ENCODE measurements at places on chromosomes 3 and 15. TPM values are rescaled to one million over a fixed set of nuclear protein-coding genes. Genes with fewer than 3 reads are reported as not detected.

DNA sequence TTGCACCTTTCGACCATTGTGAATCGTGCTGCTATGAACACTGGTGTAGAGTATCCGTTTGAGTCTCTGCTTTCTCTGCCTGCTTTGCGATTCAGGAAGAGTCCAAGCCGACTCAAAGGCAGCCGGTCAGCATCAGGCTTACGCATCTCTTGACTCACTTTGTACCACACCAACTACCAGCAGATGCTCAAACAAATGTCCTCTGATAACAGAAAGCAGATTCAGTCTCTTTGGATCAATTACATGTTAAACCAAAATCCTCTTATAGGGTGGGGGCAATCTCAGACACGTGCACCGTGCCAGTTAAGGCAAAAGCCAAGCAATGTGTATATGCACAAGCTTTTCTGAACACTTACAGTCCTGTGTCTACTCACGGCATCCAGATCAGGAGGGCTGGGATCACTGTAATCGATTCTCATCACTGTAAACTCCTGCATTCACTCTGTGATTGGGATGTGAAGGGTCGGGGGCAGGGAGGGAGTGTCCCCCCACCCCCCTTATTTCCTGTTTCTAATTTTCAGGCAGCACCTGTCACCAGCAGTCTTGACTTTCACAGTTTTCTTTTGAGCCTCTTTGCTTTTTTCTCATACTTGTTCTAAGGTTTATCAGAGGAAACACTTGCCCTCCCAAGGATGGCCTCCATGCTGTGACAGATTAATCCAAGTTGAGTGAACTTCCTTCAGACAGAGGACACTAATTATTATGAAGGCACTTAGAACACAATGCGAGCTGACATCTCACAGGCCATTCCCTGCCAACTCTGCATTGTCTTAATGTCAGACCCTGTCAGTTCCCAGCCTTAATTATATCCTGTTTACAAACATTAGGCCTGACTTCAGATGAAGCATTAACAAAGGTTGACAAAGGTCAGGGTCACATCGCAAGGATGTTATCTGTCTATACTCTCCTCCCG, 153.5 kb downstream of the MECOM start:
- DNase-seq: no peak
- no peak overlapping the region for H3K27ac ChIP-seq
- no peaks in the 10 kb centered on the region for H3K4me1 ChIP-seq
- H3K27me3 ChIP-seq: no peaks in the 10 kb centered on the region
- no peak overlapping the region for H3K4me3 ChIP-seq
- no peaks in the 10 kb centered on the region for H3K36me3 ChIP-seq

The GOLGA6L24 gene
- total RNA-seq: not detected

GRCh38 chr3:18483226-18483625, 58.1 kb upstream of the SATB1 start:
- no peaks in the 10 kb centered on the region for H3K36me3 ChIP-seq
- no peak for DNase-seq
- no peak overlapping the region for H3K4me3 ChIP-seq
- no peaks in the 10 kb centered on the region for H3K27me3 ChIP-seq
- no peak overlapping the region for H3K27ac ChIP-seq
- H3K4me1 ChIP-seq: peaks cover 8% of the 10 kb centered on the region

The FSD2 gene
- total RNA-seq: not detected

GRCh38 chr3:115644391-115644790, 21.1 kb downstream of the GAP43 start:
- no peak overlapping the region for H3K27ac ChIP-seq
- H3K27me3 ChIP-seq: peaks cover 15% of the 10 kb centered on the region
- no peak for DNase-seq
- no peaks in the 10 kb centered on the region for H3K36me3 ChIP-seq
- no peaks in the 10 kb centered on the region for H3K4me1 ChIP-seq

DNA sequence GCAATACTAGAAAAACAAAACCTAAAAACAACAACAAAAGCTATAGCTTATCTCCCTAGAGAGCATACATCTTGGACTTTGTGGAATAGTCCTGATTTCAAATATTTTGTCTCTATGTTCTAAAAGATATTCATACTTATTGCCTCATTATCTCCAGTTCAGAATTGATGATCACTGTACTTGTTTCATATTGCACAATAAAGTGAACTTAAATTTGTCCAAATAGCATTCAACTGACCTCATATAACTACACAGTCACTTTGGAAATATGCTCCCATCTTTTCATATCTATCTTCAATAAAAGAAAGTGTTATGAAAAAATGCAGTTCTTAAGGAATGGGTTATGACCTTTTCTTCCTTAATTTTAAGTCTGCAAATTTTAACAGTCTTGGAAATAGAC, 228.6 kb upstream of the CMC1 start:
- H3K36me3 ChIP-seq: no peaks in the 10 kb centered on the region
- H3K4me3 ChIP-seq: no peak overlapping the region
- no peaks in the 10 kb centered on the region for H3K27me3 ChIP-seq
- H3K4me1 ChIP-seq: no peaks in the 10 kb centered on the region

DNA sequence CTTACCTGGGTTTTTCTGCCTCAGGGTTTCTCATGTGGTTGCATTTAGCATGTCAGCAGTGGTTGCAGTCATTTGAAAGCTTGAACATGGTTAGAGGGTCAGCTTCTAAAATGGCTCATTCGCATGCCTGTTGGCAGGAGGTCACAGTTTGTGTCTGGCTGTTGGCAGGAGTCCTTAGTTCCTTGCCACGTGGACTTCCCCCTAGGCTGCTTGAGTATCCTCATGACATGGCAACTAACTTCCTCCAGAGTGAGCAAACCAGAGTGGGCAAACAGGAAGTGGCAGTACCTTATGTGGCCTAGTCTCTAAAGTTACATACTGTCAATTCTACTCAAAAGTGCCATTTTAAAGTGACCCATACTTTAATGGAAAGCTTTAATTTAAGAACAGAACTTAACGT, 3.4 kb upstream of the UNC13C start:
- peaks cover 5% of the 10 kb centered on the region for H3K36me3 ChIP-seq
- H3K27ac ChIP-seq: no peak overlapping the region
- H3K4me3 ChIP-seq: no peak overlapping the region
- H3K4me1 ChIP-seq: peaks cover 7% of the 10 kb centered on the region
- DNase-seq: no peak

The SGO1 gene
- 29.4 TPM for total RNA-seq

GRCh38 chr3:120823156-120823555, 80.6 kb downstream of the GTF2E1 start:
- H3K27ac ChIP-seq: no peak overlapping the region
- DNase-seq: no peak
- no peaks in the 10 kb centered on the region for H3K36me3 ChIP-seq
- peaks cover 12% of the 10 kb centered on the region for H3K27me3 ChIP-seq
- no peaks in the 10 kb centered on the region for H3K4me1 ChIP-seq

DNA sequence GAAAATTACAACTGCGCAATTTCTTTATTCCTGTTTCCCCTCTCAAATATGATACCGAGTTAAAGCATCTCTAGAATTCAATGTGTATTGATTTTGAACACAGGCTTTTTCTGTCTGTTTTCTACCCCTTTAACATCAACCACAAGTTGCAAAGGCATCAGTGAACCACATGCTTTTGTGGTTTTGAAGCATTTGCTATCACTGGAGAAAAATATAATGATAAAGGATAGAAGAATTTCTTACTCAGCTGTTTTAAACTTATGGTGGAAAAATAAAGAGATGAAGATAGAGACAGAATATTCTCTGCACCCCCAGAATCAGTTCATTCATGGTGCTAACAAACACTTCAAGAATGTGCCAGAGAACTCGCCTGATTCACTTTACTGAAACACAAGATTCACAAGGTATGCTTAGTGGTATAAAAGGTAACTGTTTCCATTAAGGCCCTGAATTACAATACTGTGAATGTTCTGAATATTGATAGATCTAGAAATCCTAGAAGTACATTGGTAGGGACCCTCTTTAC, 9.5 kb upstream of the DPPA4 start:
- H3K4me3 ChIP-seq: no peak overlapping the region
- H3K36me3 ChIP-seq: no peaks in the 10 kb centered on the region
- H3K27ac ChIP-seq: no peak overlapping the region

DNA sequence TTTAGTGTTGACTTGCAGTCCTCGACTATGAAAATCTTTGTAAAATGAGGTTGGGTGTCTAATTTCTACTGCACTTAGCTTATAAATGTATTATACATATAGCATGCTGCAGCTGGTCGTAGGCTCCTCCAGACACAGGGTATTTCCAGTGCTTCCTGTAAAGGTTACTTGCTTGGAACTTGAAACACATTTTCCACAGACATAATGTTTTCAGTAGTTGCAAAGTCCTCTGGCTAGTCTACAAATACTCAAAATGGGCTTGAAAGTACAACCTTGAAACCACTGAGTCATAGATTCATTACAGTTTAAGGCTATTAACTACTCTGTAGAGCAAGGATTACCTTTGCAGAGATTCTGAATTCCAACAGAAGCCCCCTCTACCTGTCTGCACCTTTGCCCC, 464.1 kb downstream of the RAP2B start:
- H3K27me3 ChIP-seq: no peaks in the 10 kb centered on the region
- H3K36me3 ChIP-seq: no peaks in the 10 kb centered on the region
- H3K27ac ChIP-seq: no peak overlapping the region
- DNase-seq: no peak
- H3K4me3 ChIP-seq: no peak overlapping the region
- H3K4me1 ChIP-seq: peaks cover 22% of the 10 kb centered on the region

DNA sequence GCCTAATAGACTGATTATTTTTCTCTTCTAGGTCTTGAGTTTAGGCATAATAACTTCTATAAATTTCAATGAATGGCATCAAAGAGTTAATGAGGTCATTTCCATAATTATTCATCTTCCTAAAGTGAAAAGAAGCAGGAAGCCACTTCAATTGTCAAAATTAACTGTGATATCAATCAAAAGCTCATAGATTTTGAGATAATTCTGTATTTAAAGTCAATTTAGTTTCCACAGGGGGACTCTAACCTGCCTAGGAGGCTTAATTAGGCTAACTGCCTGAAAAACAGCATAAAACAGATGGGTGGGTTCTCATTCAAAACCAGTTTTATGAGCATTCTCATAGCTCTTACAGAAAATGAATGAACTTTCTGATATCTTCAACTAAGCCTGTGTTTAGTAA, 177.8 kb downstream of the OTOL1 start:
- no peak overlapping the region for H3K4me3 ChIP-seq
- DNase-seq: no peak
- H3K27ac ChIP-seq: no peak overlapping the region
- H3K4me1 ChIP-seq: no peaks in the 10 kb centered on the region
- no peaks in the 10 kb centered on the region for H3K36me3 ChIP-seq
- H3K27me3 ChIP-seq: no peaks in the 10 kb centered on the region

- no peak for DNase-seq
- H3K36me3 ChIP-seq: no peaks in the 10 kb centered on the region
- no peak overlapping the region for H3K4me3 ChIP-seq
- no peak overlapping the region for H3K27ac ChIP-seq
- no peaks in the 10 kb centered on the region for H3K27me3 ChIP-seq
- no peaks in the 10 kb centered on the region for H3K4me1 ChIP-seq
Observed at GRCh38 chr3:26064297-26064696, 274.4 kb downstream of the OXSM start.

GRCh38 chr3:103218146-103218545, 783.3 kb downstream of the ZPLD1 start:
- no peak overlapping the region for H3K4me3 ChIP-seq
- DNase-seq: no peak
- H3K4me1 ChIP-seq: no peaks in the 10 kb centered on the region
- no peaks in the 10 kb centered on the region for H3K27me3 ChIP-seq
- H3K36me3 ChIP-seq: no peaks in the 10 kb centered on the region

- DNase-seq: no peak
- H3K4me3 ChIP-seq: no peak overlapping the region
- peaks cover 12% of the 10 kb centered on the region for H3K36me3 ChIP-seq
- peaks cover 74% of the 10 kb centered on the region for H3K4me1 ChIP-seq
Observed at GRCh38 chr3:190382082-190382481, 5.9 kb upstream of the CLDN16 start.

The CELSR3 gene
- total RNA-seq: 28.5 TPM

- H3K27ac ChIP-seq: peak overlapping the region; percentile 15
- no peaks in the 10 kb centered on the region for H3K27me3 ChIP-seq
- no peak overlapping the region for H3K4me3 ChIP-seq
- no peak for DNase-seq
- no peaks in the 10 kb centered on the region for H3K4me1 ChIP-seq
- peaks cover 44% of the 10 kb centered on the region for H3K36me3 ChIP-seq
Observed at GRCh38 chr15:74037171-74038117, 42.9 kb downstream of the PML start.

DNA sequence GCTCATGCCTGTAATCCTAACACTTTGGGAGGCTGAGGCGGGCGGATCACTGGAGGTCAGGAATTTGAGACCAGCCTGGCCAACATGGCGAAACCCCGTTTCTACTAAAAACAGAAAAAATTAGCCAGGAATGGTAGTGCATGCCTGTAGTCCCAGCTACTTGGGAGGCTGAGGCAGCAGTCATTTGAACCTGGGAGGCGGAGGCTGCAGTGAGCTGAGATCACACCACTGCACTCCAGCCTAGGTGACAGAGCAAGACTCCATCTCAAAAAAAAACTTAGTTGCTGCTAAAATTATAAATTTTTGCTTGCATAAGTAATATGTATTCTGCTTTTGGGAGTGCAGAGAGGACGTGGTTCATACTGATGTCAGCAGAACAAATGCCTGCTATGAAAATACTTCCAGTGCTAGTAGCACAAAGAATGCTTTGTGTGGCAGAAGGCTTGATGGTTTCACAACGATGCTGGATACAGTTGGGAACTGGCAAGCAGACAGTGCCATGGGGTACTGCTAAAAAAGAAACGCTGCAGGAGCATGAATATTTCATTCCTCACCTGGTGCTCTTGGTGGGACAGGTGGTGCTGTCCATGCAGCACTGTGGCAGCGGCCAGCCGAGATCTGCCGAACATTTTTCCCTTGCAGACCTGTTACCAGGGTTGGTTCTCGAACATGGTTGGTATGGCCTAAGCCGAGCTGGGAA, 31.1 kb downstream of the FBXL22 start:
- no peaks in the 10 kb centered on the region for H3K27me3 ChIP-seq
- DNase-seq: no peak
- H3K36me3 ChIP-seq: peaks cover 15% of the 10 kb centered on the region
- H3K4me3 ChIP-seq: no peak overlapping the region
- H3K4me1 ChIP-seq: no peaks in the 10 kb centered on the region
